ENCODE measurements at places on chromosomes 4 and X.

DNA sequence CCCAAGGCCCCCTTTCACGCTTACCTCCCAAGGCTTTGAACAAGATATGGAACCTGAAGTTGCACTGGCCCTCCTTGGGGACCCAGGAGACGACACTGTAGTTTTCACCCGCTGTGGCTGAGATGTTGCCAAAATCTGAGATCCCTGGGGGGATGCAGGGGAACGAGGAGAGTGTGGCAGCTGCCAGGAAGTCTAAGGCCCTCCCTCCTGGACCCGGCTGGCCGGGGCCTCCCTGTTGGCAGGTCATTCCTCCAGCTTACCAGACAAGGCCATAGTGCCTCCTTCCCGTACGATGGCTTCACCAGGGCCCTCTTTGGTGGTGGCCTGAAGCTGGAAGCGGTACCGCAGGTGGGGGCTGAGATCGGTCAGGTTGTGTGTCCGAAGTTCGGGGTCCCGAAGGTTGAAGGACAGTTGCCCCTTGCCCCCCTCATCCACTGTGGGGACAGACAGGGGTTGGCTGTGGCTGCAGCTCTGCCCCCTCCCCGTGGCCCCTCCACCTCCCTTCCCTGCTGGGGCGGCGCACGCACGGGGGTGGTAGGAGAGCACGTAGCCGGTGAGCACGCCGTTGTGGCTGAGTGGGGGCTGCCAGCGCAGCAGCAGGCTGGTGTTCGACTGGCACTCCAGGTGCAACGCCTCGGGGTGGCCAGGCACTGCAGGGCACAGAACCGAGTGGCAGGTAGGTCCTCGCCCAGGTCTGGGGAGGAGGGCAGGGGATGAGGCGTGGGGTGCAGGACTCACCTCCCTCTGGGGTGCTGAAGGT lies 21.2 kb downstream of the L1CAM start:
- no peak for DNase-seq

DNA sequence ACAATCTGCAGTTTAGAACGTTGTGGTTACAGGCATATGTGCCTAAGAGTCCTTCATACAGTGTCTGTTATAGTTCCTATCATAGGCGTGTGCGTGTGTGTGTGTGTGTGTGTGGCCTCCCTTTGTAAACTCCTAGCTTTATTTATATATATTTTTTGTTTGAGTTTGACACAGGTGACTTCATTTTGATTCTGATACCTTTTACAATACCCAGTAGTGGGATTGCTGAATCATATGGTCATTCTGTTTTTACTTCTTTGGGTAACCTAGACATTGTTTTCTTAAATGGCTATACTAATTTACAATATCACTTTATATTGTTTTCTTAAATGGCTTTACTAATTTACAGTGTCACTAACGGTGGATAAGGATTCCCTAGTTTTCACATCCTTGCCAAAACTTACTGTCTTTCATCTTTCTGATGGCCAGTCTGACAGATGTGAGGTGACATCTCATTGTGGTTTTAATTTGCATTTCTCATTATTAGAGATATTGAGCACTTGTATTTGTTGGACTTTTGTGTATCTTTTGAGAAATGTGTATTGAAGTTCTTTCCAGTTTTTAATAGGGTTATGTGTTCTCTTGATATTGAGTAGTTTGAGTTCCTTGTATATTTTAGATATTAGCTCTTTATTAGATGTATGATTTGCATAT lies 211.1 kb upstream of the NUDT6 start:
- DNase-seq: no peak

GRCh38 chr4:181301735-181302710 lies 941.2 kb upstream of the TENM3 start:
- peak; percentile 47 for DNase-seq

GRCh38 chrX:100819534-100819836 lies 706 bp upstream of the CSTF2 start:
- DNase-seq: no peak

- DNase-seq: no peak
Observed at GRCh38 chrX:150372280-150372679, 9.2 kb downstream of the MAMLD1 start.

DNA sequence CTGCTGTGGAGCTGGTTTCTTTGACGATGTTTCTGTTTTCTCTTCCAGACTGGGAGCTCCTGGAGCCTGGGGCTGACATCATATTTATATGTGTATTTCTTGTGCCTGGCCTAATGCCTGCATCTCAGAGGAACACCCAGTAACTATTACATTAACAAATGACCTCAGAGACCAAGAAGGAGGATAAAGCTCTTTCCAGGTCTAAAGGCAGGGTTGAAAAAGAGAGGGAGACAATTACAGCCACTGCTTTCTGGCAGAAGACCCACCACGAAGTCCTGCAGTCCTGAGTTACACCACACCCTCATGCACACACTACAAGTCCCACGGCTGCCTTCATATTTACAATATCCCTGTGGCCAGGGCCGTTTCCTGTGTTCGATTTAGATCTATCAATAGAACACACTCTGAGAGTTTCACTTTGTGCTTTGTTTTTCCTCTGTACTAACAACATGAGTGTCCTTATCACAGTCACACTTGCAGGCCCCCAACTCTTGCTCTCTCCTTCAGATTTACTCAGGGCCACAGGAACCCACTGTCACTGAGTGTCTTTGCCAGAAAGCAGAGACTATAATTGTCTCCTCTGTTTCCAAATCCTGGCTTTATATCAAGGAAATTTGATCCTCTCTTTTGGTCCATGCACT lies 535.5 kb downstream of the MID1IP1 start:
- peak; percentile 18 for DNase-seq

GRCh38 chr4:107721436-107722100 lies 1.5 kb upstream of the PAPSS1 start:
- no peak for DNase-seq

DNA sequence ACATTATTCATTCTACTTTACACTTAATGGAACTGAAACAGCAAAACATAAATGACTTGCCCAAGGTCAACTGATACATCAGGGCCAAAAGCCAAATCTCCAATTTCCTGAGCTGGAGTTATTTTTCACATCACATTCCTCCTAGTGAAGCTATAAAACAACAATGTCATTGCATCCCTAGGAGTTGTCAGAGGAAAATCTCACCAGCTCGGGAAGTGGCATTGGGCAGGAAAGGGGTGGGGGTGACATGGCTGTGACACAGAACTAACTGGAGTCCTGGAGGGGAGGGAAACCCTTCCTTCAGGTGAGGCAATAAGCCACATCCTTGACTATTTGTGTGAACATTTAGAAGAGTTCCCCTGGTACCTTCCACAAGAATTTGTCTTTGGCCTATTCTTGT lies 47.3 kb downstream of the MEPE start:
- no peak for DNase-seq

- peak; percentile 78 for DNase-seq
Observed at GRCh38 chr4:73764513-73764912, 24.1 kb downstream of the CXCL8 start.

DNA sequence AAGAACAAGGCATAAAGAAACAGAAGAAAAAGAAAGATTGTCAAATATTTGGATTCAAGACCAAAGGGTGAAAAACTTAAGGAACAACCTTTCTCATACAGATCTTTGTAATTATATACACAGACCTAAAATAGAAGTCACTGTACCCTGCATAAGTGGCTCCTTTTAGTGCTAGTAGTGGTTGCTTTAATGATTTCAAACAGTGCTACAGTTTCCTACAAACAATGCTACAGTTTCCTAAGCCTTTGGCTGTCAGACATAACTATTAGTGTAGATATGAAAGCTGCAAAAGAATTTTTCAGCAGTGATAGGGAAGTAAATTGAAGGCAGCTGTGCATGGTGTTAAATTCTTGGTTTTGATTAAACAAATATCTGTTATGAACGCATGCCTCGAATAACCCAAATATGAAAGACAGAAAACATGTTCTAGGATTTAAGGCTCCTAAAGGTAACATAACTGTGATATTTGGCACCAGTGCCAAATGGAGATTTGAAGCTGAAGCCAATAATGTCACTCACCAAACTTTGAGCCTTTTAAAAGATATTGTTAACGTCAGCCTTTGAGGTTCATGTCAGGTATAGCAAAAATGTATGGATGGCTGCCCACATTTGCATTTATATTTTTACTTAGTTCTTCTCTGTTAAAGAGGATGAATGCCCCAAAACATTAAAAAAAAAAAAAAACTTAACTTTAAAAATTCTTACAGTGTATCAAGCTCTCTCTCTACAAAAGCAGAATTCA lies 36.6 kb downstream of the SMARCAD1 start:
- peak; percentile 11 for DNase-seq

GRCh38 chr4:10671366-10671765 lies 13.2 kb downstream of the CLNK start:
- no peak for DNase-seq

DNA sequence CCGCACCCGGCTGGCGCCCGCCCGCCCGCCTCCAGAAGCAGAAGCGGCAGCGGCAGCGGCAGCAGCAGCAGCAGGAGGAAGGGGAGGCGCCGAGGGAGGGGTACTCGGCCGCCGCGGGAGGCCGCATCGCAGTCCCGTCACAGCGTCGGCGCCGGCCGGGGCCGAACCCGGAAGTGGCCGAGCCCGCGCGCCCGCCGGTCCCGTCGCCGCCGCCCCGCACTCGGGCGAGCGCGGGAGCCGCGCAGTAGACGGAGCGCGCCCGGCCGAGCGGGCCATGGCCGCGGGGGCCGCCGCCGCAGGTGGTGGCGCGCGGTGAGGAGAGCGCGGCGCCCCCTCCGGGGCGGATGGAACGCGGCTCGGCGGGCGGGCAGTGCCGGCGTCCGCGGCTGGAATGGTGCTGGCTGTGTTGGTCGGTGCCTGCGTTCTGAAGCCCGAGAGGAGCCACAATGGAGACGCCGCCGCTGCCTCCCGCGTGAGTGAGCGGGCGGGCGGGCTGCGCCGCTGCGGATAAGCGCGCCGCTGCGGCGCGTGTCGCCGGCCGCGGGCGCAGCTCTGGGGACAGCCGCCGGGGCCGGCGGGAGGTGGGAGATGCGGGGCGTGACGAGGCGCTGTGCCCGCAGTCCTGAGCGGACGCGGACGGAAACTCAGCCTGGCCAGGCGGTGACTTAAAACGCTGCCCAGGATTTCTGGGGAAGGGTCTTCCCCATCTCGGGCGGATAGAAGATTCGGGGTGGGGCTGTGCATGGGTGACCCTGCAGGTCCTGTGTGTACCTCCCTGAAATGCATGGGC lies at the start of gene KLHL2:
Gene KLHL2, plus strand, starts transcription at position 131 of the 790 bp plus-strand sequence. Its CDS starts 316 bp downstream, at position 447.
- peak; percentile 74 for DNase-seq

DNA sequence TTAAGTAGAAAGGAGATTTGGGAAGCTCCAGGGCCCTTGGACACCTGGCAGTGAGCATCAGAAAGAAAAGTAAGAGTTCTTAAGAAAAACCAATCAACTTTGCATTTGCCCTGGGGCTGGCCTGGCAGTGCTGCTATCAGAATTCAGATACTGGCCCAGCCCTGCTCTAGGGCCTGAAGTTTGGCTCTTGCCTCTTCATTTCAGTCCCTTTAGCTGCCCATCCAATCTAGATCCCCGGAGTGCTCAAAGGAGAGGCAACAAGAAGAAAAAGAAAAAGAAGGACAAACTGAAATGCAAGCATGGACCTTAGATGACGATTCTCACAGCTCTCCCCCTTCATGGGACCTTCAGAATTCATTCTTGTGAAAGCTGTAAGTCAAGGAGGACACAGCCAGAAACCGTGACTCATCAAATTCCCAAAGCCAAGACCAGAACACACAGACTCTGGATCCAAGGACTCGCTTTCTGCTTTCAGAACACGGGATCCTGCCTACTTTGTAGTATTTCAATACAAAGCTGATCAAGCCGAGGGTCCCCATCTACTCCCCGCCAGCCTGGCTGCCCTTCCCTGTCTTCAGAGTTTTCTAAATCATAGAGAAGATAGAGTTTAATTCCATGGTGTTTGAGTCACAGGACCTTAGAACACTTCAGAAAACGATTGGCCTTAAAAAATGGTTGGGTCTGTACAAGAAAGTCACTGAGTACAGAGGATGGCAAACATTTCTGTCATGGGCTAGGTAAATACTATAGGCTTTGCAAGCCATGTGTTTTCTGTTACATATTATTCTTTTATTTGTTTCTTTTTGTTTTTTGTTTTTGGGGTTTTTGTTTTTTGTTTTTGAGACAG lies 103.7 kb downstream of the RBM47 start:
- DNase-seq: peak; percentile 88

- peak; percentile 96 for DNase-seq
Observed at GRCh38 chr4:7892212-7893019, 47.2 kb downstream of the AFAP1 start.

GRCh38 chr4:16706251-16706650 lies 192.2 kb downstream of the LDB2 start:
- DNase-seq: peak; percentile 37

DNA sequence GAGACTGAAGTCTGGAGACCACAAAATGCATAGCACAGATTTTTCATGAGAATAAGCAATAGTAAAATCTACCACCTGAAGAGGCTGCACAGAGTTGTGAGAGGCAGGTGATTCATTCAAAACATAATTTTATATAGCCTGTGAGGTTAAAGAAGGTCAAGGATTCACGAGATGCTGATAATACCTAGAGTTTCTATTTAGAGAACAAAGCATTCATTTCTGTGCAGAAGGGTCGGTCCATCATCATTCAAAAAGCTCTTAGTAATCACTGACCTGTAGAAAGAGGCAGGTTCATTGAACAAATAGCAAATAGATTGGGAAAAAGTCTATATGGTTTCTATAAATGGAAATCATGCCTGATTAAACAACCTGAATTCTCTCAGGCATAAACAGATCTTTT lies 26.6 kb downstream of the GABRB1 start:
- no peak for DNase-seq

- peak; percentile 41 for DNase-seq
Observed at GRCh38 chrX:47831788-47832187, 4.9 kb upstream of the ZNF81 start.

DNA sequence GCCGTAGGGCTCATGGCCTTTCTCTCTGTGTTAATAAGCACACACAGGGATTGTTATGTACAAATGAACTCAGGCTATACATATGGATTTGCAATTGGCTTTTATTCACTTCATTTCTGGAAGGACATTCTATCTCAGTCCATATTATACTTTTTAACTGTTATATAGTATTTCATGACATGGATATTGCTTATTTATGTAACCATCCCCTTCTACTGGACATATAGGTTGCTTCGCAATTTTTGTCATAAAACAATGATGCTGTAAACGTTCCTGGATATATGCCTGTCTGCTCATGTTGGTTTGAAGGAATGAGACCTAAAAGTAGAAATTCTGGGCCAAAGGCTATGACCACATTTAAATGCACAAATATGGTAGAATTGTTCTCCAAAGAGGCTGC lies 158.1 kb downstream of the BCOR start:
- no peak for DNase-seq

DNA sequence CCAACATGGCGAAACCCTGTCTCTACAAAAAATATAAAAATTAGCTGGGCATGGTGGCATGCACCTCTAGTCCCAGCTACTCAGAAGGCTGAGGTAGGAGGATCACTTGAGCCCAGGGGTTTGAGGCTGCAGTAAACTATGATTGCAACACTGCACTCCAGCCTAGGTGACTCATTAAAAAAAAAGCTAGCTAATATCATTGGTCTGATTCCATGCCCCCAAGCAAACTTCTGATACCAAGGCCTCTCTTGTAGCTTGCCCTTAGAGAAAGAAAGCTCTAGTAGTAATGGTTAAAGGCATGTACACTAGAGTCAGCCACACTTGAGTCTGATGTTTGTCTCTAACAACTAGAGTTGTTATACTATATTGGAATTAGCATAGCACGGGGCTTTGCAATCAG lies 32.6 kb upstream of the PHF8 start:
- DNase-seq: peak; percentile 34

- DNase-seq: no peak
Observed at GRCh38 chr4:54363037-54363436, 133.9 kb downstream of the PDGFRA start.
